ENCODE measurements at places on chromosomes 1 and 21. TPM values are rescaled to one million over a fixed set of nuclear protein-coding genes. Genes with fewer than 3 reads are reported as not detected.

Gene DNAH14
- total RNA-seq = 12.6 TPM

Gene ETV3L
- total RNA-seq = not detected

Gene CTSK
- total RNA-seq = 9.0 TPM

Gene KIF26B
- 3.2 TPM for total RNA-seq

Gene NECTIN4
- total RNA-seq = not detected
